ENCODE measurements at places on chromosomes 4 and X. TPM values are rescaled to one million over a fixed set of nuclear protein-coding genes. Genes with fewer than 3 reads are reported as not detected.

ZNF280C gene
- total RNA-seq = 8.4 TPM

NEXMIF gene
- total RNA-seq = not detected

MAGEA2 gene
- total RNA-seq = 0.94 TPM

- no peak for DNase-seq
These were observed 115.1 kb downstream of the SLC39A8 start for GRCh38 chr4:102230194-102230593.

DNA sequence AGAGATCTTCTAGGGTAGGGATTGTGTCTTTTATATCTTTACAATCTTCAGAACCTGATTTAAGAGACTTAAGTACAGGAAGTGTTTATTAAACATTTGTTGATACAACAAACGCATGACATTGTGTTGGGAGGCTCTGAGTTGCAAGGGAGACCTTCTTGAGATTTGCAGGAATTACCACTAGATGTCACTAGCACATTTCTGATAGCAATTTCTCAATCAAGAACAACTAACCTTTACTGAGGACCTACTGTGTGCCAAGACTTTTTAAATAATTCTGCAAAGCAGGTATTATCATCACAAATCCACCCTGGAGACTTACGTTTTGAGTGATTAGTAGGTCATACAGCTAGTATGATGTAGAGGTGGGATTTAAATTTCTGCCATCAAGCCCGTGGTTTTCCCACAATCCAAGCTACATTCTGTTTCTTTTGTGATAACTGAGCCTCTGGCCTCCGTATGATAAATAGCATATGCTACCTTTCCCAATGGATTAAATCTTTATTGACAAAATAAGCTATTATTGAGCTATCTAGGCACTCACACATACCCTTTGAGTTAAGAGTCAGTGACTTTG, 986.0 kb downstream of the CCSER1 start:
- DNase-seq = peak; percentile 8

DNA sequence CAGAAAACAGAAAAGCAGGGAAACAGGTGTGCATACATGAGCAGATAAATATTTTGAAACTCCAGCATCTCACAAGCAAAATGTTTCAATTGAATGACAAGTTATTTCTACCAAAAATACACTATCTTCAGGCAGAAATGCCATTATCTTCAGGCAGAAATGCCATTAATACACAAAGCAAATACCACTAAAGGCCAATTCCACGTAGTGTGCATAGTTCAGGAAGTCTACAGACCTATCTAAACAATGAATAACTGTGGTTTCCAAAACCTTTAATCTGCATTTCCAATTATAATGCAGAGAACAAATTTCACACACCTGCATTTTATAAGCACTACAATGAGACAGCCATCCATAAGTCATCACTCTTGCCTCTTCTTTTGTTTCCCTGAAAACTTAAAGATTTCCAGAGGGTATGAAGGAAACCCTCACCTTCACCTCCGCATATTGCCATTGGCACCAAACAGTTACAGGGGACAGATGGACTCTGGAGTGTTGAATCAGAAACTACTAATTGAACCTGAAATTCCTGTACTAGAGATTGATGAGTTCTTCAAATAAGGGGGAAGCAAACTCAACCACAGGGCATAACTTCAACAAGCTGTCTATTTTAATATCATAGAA, 179.0 kb downstream of the PDGFC start:
- no peak for DNase-seq

DNA sequence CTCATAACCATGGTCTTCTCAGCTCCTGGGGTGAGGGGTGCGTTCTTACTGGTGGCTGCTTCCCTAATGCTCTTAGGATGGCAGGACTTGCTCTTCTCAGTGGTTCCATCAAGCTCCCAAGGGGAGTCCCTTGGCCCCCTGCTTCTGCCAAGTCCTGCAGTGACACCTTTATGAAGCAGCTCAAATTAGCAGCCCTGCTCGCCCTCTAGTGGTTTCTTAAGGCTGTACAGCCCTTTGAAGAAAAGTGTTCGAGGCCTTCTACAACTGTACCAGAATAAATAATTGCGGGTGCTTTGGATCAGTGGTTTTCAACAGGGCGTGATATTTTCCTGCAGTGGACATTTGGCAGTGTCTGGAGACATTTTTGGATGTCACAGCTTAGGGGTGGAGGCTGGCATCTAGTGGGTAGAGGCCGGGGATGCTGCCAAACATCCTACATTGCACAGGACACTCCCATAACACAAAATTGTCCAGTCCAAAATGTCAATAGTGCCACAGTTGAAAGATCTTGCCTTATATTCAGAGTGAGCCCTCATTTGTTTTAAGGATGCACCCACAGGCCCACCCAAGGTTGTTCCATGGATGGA, 204.7 kb upstream of the S100G start:
- DNase-seq = peak; percentile 57

DNA sequence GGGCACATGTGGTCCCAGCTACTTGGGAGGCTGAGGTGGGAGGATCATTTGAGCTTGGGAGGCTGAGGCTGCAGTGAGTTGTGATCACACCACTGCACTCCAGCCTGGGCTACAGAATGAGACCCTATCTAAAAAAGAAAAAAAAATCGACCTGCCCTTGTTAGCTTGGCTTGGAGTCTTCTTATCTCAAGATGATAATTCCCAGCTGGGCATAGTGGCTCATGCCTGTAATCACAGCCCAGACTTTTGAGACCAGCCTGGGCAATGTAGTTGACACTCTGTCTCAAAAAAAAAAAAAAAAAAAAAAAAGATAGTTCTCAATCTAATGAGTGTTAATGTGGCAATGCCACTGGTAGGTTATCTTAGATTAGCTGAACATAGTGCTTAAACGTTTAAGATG, 41.0 kb downstream of the QRFPR start:
- DNase-seq = no peak

DNA sequence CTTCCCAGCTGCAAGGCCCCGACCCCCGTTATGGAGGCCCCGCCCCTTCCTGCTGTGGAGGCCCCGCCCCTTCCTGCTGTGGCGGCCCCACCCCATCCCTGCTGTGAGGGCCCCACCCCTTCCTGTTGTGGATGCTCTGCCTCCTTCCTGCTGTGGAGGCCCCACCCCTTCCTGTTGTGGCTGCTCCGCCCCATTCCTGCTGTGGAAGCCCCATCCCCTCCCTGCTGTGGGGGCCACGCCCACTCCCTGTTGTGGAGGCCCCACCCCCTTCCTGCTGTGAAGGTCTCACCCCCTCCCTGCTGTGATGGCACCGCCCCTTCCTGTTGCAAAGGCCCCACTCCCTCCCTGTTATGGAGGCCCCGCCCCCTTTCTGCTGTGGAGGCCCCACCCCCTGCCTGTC, 104.9 kb upstream of the PSAPL1 start:
- DNase-seq = peak; percentile 64

GRCh38 chrX:119095936-119096335, 23.1 kb downstream of the CT47C1 start:
- no peak for DNase-seq

- DNase-seq = no peak
These were observed 1.4 kb downstream of the APLN start for GRCh38 chrX:129653181-129653970.

GRCh38 chr4:13601048-13601447, 26.5 kb downstream of the BOD1L1 start:
- no peak for DNase-seq

GRCh38 chrX:140916872-140917271, 85.5 kb upstream of the SPANXB1 start:
- DNase-seq = no peak

DNA sequence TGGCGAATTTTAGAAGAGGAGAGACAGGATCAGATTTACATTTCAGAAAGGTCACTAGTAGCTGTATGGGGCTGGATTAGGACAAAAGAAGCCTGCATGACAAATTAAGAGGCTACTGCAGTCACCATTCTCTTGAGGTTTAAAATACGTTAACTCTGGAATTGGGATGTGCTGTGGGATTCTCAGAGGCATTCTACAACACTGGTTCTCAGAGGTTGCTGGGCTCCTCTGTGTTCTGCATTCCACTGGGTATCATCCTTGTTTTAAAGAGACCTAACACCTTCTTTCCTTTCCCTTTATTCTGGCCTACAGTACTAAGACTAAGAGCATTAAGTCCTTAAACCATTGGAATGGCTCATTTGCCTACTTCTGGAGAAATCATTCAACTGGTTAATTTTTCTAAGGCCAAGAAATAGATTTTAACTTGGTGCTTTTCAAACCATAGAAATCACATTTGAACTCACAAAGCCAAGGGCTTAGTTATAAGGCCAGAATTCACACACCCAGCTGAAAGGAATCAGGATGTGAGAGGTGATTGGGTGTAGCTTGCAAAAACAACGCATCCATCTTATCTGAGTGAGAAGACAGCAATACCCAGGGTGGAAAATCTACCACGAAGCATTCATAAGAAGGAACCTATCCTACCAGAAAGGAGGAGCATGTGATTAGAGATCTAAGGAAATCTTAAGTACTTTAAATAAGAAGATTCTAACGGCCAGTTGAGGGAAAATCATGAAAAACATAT, 116.6 kb downstream of the SHISA3 start:
- no peak for DNase-seq

DNA sequence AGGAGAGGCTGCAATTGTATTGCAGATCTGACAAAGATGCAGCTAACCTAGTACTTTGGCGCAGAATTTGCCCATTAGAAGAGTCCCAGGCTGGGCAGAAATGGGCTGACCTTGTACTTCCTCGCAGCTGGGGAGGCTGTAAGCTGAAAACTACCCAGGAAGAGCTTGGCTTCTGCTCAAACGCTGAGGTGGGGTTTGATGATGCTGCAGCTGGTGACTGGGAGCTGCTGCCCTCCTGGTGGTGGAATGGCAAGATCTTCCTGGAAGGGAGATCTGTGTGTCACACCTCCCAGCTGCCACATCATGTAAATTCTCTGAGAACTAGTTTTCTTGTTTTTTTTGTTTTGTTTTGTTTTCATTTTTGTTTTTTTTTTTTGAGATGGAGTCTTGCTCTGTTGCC, 17.4 kb downstream of the CCNG2 start:
- DNase-seq = peak; percentile 32
